ENCODE measurements at places on chromosomes 4 and X.
A peak's percentile ranks its signal among the peaks of the same experiment; 100 is the strongest.

DNA sequence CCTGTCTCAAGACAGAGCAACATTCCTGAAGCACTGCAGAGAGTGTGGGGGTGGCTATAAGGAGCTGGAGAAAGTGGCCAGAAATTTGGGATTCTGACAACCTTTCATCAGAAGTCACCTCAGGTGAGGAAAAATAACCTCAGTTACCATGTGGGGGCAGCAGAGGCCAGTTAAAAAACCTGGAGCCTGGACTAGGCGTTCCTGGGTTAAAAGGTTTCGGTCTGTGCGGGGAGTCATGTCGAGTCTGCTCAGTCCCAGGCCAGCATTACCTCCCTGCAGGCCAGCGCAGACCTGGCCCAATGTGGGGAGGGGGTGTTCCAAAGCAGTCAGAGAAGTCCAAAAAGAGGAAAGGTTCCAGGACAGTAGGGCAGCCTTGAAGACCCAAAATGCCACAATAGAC is 10.9 kb upstream of the NALF2 start:
- no peak for DNase-seq

DNA sequence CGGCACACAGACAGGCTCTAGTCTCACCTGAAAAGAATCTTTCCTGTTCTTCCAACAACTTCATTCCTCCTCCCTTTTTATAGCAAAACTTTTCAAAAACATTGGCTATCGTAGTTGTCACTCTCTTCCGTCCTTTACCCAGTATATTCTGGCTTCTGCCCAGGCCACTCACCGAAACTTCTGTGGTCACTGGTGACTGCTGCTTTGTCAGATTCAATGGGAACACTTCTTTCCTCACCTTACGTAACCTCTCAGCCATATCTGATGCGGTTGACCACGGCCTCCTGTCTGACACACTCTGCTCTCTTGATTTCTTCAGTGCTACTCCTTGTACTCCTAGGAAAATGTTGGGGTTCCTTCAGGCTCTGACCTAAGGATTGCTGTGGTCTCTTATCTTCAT is 9.2 kb upstream of the RNF150 start:
- no peak for DNase-seq

GRCh38 chrX:74525116-74525515 is 89.3 kb downstream of the RLIM start:
- no peak for DNase-seq

- DNase-seq, result no peak
Measured at GRCh38 chrX:17036171-17036961, 89.9 kb downstream of the REPS2 start.

- DNase-seq, result no peak
Measured at GRCh38 chr4:5804656-5805055, 88.2 kb downstream of the CRMP1 start.

GRCh38 chr4:20916106-20916505 is 215.8 kb downstream of the PACRGL start:
- DNase-seq, result no peak

DNA sequence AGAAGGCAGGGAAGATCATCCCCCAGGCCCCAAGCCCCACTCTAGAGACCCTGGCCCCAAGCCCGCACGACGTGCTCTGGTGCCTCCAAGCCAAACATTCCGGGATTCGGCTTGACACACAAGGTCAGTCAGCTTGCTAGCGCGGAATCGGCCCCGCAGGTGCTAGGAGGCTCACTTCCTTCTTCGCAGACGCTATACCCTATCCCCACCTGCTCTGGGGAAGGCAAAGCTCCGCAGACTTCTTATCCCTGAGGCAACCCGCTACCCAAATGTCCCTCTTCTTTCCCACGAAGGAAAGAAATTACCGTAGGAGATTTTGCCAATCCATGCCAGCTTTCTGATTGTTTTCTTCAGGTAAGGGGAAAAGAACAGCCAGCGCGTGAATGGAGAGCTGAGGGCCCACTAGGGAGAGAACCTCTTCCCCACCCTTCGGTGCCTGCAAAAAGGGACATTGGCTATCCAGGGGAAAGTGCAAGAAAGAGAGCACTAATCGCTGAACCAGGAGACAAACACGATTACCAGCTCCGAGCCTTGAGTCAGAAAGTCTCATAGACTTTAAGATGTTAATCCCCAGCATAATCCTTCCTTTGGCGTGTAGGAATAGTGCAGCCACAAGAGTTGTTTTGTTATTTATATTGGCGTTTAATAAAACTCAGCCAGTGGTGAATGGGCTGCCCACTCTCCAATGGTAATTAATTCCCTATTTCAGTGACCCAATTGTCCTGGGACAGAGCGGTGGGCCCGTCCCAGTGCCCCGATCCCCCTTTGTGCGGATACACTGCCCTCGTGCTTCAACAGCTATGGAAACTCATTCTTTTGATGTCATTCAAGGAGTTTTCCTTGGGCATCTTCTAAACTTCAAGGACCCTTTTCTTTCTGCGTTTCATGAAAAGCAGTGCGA is 5.4 kb upstream of the NEUROG2 start:
- peak; percentile 19 for DNase-seq

DNA sequence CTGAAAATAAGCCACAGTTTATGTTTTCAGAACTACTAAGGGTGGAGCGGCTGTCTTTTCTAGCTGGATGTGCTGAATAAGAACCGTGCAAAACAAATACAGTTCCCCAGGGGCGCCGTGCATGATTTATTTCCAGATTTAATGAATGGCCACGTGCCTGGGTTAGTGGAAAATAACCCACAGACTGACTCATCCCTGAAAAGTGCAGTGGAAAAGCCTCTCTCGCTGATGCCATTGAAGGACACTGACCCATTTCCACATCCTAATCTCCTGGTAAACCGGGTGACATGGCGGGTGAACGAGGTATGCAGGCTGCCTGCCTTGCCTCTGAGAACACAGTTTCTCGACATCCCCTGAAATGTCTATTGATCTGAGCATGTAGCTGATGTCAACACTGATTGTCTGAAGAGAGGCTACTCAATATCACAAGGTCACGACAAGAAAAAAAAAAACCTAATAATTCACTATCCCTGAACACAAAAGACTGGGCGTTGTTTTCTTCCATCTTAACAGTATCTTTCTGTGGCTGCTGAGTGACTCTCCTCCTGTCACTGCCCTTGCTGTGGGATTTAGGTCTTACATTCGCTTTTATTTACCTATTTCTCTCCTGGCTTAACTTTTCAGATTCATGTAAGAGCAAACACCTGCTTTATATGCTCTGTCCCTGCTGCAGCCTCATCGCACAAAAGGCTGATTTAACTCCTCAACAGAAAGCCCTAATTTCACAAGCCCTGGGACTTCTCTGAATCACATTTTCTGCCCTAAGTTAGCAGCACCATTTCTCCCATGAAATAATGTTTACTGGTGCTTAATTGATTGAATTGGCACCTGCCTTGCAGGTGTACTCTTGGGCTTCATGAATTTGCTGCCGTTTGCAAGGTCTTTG is 76.9 kb upstream of the SCOC start:
- peak; percentile 42 for DNase-seq

GRCh38 chrX:11193035-11193469 is 81.9 kb downstream of the HCCS start:
- DNase-seq, result no peak
